Mononuclear cell (primary cell): ENCODE measurements at places on chromosomes 13 and 19. TPM values are rescaled to one million over a fixed set of nuclear protein-coding genes. Genes with fewer than 3 reads are reported as not detected.

The VSIG10L gene
- 0.10 TPM for total RNA-seq

The IGFL3 gene
- not detected for total RNA-seq

The ZNF567 gene
- total RNA-seq = 15.0 TPM

The GRIK5 gene
- 0.21 TPM for total RNA-seq

The CALR gene
- total RNA-seq = 434 TPM

The MEIOSIN gene
- not detected for total RNA-seq

The DPF1 gene
- not detected for total RNA-seq

The GPR12 gene
- not detected for total RNA-seq

The ZNF575 gene
- total RNA-seq = 0.31 TPM

The LHB gene
- not detected for total RNA-seq

The MBD3L2B gene
- total RNA-seq = not detected

The APOC1 gene
- total RNA-seq = not detected

The ICAM4 gene
- total RNA-seq = 7.9 TPM

The GSX1 gene
- total RNA-seq = not detected

The KIR3DL2 gene
- total RNA-seq = 0.84 TPM

The LGI4 gene
- total RNA-seq = 0.31 TPM

The SLC25A41 gene
- total RNA-seq = not detected

The SYCN gene
- total RNA-seq = not detected

The NLRP9 gene
- not detected for total RNA-seq

The ING1 gene
- total RNA-seq = 18.7 TPM

The FLT3LG gene
- 49.6 TPM for total RNA-seq

The NDUFA7 gene
- 15.3 TPM for total RNA-seq

The CHERP gene
- total RNA-seq = 7.2 TPM

The IQCN gene
- total RNA-seq = 7.7 TPM

The GGACT gene
- 1.5 TPM for total RNA-seq
